Bladder microvascular endothelial cell (primary cell): ENCODE measurements at places on chromosomes 12 and 14. TPM values are rescaled to one million over a fixed set of nuclear protein-coding genes. Genes with fewer than 3 reads are reported as not detected.

PRPH gene
- total RNA-seq = not detected in 2 replicates

KERA gene
- total RNA-seq = not detected in 2 replicates

EPYC gene
- not detected in 2 replicates for total RNA-seq

PROX2 gene
- total RNA-seq = not detected in 2 replicates

ARHGAP9 gene
- total RNA-seq = under 0.01 TPM in 1 of 2 replicates, not detected in the other

TRIM9 gene
- total RNA-seq = not detected in 2 replicates

RD3L gene
- total RNA-seq = not detected in 2 replicates

NUAK1 gene
- total RNA-seq = 76.9 and 120 TPM in 2 replicates

ANKRD33 gene
- total RNA-seq = 0.16 TPM in 1 of 2 replicates, not detected in the other

GPD1 gene
- total RNA-seq = not detected in 2 replicates

TMPRSS12 gene
- not detected in 2 replicates for total RNA-seq

RNASE1 gene
- 39.1 and 99.4 TPM in 2 replicates for total RNA-seq

ADCY6 gene
- total RNA-seq = 24.1 and 66.6 TPM in 2 replicates

SRRM4 gene
- not detected in 2 replicates for total RNA-seq

GSG1 gene
- total RNA-seq = not detected in 2 replicates

GRIP1 gene
- not detected in 2 replicates for total RNA-seq

POTEG gene
- not detected in 2 replicates for total RNA-seq

DDX55 gene
- 12.1 and 15.0 TPM in 2 replicates for total RNA-seq

KRT2 gene
- total RNA-seq = not detected in 2 replicates

SERPINA10 gene
- not detected in 2 replicates for total RNA-seq

CISTR gene
- not detected in 2 replicates for total RNA-seq
